ENCODE measurements at places on chromosomes 2 and 18.

- no peak for DNase-seq
Measured at GRCh38 chr18:77899972-77900754, 650.5 kb downstream of the GALR1 start.

DNA sequence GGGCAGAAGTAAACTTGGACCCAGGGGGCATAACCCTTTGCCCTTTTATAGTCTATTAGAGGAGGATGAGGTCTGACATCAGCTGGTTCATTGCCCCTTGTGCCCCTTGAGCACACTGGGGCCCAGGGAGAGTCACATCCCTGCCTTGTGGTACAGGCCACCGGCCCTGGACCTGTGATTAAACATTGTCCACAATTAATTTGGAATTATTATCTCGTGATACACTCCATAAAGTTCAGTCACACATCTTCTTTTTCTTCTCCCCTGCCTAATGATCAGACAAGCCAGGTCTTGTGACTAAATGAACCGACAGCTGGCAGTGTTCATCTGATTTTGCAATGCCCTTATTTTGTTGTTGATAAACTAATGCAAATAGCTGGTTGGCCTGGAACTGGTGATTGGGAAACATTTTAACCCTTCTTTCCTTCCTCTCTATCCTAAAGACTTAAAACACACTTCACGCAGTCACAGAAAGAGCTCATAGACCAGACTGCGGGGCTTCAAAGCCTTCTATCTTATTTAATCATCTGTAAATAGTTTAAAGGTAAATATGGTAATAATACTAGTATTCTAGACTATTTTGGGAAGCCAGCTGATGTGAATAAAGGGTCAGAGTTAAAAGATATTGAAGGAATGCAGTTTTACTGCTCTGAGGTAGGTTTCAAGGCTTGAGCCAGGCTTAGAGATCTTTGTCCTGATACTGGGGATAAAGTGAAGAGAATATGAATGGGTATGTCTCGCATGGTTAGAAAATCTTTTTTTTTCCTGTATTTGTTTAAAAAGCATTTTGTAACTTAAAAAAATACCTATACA is 13.4 kb downstream of the IL1R1 start:
- DNase-seq: no peak

- no peak for DNase-seq
Measured at GRCh38 chr2:3656762-3657721, 958 bp upstream of the ALLC start.

- no peak for DNase-seq
Measured at GRCh38 chr2:119795309-119796303, 35.9 kb downstream of the PTPN4 start.

All from GOT3 (cell line).